ENCODE measurements at places on chromosomes 16 and 17.

DNA sequence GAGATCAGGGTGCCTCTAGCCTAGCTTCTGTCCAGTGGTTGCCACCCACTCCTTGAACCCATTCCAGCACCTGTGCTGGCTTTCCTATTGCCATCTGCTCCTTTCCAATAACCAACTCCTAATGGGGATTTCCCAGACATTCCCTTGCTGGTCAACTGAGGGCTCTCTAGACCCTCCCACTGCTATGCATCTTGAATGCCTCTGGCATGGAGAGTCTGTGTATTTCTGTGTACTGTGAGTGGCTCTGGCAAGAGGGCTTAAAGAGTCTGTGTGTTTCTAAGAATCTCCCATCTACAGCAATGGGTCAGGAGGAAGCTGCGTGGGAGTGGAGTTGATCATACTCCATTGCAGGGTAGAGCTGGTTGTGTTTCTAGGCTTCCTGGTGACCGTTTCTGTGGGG, 11.0 kb upstream of the EPN3 start:
- no peak for DNase-seq

DNA sequence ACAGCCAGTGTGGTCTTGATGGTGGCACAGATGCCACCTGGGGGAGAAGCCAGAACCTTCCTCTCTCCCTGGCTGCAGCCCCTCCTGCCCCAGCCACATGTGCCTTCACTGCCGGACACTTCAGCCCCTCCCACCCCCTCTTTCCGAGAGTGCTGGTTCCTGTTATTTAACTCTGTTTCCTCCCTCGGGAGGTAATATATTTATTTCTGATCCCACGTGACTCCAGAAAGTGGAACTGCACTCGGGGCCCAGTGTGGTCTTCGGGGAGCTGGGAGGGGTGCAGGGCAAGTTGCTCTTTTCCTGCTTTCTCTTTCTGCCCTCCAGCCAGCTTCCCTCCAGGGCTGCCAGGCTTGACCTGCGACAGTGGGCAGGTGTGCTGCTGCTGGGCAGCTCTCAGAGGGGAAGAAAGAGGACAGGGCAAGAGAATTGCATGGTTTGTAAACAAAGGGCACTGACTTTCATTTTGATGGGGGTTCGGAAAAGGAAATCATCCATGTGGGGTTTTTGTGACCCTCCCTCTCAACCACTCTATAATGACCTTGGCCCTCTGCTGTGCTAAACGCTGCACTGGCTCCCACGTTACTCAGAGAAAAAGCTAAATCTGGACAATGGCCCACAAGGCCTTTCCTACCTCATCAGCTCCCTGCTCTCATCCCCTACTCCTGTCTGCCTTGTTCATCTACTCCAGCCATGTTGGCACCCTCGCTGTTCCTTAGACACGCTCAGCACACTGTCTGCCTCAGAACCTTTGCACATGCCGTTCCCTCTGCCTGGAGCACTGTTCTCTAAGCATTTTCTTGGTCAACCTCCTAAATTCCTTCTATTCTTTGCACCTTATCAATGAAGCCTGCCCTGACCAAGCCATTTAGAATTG, 8.2 kb upstream of the CIITA start:
- DNase-seq, result peak; percentile 52

DNA sequence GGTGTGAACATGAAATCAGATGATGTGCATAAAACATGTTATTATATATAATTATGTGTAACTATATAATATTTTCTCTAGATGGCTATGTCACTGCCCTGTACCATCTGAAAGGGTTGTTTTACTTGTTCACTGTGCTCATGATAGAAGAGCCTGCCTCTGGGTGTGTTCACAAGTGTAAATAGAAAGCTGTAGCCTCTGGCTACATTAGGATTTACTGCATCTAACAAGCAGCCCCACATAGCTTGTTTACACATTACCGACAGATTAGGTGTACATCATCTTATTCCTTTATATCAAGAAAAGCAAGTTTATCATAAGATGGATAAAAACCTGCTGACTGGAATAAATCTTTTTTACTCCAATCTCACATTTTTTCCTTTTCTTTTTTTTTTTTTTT, 46.1 kb downstream of the CHD9 start:
- no peak for DNase-seq

DNA sequence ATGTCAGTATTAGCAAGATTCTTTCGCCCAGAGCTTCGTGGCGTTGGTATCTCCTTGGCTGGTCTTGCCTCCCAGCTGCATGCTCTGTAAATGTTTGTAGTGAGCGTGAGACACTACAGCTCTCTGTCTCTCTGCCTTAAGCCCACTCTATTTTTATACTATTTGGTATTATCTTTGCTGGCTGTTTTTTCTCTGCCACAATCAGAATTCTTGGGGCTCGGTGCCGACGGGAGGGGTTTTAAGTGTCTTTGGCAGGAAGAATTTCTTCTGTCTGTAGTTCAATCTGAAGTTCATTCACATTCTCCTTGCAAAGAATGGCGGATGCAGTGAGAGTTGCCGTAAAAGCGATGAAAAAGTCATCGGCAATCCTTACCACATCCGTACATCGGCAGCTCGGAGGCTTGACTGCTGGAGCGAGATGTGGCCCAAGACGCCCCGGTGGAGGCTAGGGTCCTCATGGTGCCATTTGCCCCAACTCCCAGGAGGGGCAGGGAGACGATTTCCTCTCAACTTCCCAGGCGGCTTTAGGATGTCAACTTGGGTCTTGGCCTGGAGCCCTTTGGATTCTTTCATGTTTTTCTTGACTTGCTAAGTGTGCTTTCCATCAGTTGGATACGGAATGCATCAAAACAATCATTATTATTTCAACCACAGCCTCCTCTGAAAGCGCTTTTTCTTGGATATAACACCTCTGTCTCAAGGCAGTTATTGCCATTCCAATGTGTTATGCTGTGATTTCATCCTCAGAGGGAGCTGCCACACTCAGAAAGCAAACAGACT, 132.3 kb upstream of the SDK2 start:
- DNase-seq, result no peak

DNA sequence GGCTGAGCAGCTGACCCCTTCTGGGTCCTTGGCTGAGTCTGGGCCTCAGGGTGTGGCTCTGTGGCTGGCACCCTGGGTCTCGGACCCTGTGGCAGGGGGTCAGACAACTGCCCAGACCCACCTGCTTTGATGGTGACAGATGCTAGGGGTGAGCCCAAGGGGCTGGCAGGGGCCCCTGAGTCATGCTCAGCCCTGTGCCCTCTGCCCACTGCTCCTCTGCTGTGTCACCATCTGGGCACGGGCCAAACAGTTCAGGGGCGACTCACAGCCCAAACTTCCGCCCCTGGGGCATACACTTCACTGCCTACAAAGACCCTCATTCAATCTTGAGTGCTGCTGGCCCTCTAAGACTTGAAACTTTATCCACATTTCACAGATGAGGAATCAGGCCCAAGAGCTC, 5.7 kb downstream of the ADGRG1 start:
- DNase-seq, result no peak

DNA sequence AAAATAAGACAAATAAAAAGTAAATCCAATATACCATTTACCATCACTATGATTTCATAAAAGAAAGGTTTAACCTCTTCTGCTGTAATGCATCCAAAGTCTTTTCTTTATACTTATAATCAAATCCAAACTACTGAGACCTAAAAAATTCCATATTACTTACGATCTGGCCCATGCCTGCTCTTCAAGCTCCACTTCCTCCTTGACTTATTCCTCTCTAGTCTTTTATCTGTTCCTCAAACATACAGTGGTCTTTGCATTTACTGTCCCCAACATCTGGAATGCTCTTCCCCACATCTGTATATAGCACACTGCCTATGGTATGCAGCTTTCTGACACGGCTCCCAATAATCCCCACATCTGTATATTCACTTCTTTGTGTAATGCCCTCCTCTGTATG, 33.8 kb downstream of the PCTP start:
- no peak for DNase-seq

- no peak for DNase-seq
Observed at GRCh38 chr16:22141767-22142166, 20.5 kb upstream of the SDR42E2 start.

DNA sequence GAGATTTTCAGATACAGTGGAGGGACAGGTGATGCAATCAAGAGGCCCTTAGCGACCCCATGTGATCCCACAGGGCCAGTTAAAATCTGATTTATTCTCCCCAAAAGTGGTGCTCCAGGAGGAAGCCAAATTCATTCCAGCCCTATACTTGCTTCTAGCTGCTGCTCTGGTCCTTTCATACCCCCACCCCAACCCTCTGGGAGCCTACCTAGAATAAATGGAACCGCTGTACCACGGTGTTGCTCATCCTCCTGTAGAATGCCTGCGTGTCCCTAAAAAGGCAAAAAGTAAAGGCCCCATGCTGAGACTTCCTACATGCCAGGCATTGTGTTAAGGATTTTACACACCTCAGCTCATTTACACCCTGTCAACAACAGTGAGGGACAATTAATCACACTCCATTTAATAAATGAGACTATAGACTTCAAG, 2.0 kb upstream of the RASL10B start:
- no peak for DNase-seq

DNA sequence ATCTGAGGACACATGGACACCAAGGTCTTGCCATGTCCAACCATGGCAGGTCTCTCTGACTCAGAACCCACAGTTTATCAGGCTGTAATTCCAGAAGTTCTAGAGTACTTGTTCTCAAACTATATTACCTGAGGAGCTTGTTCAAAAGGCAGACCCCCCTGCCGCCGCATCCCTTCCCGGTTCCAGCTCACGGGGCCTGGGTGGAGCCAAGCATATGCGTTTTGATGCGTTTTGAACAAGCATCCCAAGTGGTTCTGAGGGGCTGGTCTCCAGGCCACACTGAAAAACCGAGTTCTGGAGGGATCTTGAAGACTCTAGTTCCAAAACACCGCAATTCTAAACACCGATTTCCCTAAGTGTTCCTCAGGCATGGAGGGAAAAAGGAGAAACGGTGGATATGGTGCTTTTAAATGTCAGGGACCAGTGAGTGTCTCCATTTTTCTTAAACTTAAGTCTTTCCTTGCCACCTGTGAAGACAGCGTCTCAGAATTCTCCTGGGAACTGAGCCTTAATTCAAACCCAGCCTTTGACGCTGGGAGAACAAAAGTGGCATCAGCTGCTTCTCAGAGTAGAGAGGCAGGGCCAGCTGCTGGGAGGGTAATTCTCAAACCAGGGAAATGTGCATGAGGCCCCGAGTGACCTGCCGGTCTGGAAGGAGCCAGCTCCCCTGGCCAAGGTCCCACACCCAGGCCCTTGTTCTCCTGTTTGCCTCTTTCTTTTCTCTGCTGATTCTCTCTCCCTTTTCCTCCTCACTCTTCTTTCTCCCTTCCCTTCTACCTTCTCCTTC, 84.4 kb upstream of the PLCG2 start:
- no peak for DNase-seq

- no peak for DNase-seq
Observed at GRCh38 chr17:16652847-16653366, 743 bp downstream of the ZNF624 start.

All from CD14-positive monocyte (primary cell).